HEK293T (cell line): ENCODE measurements at places on chromosomes 5 and 9.
A peak's percentile ranks its signal among the peaks of the same experiment; 100 is the strongest.

DNA sequence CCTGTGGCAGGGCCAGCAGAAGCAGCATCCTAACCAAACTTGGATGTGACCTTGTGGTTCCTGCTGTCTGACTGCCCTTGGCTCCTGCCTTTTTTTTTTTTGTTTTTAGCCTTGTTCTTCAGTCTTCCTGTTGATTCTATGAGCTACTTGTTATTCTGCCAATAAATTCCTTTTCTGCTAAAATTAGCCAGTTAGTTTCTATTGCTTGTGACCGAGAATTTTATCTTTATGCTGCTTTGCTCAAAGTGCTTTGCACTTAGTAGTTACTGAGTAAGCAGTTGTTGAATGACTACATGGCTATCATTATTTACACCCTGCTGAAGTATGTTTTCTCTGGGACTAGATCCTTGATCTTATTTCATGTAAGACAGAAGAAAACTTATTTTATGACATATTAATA lies 20.8 kb upstream of the ATG10 start:
- no peak for DNase-seq

- no peak for DNase-seq
Observed at GRCh38 chr5:88676637-88677375, 206.2 kb downstream of the MEF2C start.

DNA sequence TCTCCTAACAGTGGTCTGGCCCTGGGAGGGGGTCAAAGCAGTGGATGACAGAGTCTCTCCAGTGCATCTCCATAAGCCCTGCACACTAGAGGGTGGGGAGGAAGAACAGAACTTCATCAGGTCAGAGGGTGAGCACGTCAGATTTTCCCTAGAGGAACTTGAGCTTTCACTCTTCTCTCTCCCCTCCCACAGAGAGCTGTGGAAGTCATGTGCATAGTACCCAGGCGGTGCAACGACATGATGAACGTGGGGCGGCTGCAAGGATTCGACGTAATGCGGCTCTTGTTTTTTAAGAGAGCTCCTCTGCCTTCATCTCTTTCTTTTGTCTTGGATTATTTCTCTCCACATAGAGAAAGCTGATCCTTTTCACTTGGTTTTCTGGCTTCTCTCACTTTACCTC lies 100.2 kb upstream of the OTULINL start:
- DNase-seq, result no peak

GRCh38 chr5:115100319-115100955 lies 69.3 kb downstream of the TRIM36 start:
- DNase-seq, result no peak

- DNase-seq, result no peak
Observed at GRCh38 chr9:91297306-91297705, 64.4 kb downstream of the AUH start.

DNA sequence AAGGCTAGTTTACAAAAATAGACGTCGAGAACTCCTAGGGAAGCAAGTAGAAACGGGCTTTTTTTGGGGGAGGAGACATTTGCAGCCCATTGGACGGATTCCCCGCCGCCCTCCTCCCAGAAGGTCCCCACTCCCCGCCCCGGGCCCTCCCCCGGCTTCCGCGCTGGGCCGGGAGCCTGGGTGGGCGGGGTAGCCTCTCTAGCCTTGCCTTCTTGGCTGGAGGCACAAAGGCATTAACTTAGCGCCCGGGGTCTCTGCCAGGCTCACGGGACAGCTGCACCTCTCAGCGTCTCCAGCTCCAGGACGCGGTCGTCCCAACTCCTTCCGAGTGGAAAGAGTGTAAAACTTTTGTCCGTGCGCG lies at the start of gene DMRTA1:
Gene DMRTA1, plus strand, starts transcription at position 236 of the 361 bp plus-strand sequence. CDS start 242 bp downstream, outside the sequence.
- DNase-seq, result peak; percentile 77

DNA sequence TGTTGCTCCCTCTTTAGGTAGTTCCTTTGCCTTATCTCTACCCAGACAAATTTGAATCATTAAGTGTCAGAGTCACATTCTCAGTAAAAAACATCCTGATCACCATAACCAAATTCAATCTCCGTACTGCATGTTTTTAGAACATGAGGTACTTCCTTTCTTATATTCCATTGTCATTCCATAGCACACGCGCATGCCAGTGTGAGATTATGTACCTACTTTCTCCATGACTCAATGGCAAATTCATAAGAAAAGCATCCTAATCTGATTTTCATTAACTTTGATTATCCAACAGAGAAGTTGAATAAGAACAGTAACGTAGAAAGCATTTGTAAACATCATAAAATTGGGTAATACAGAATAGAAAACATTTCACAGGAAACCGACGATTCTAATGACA lies 1118.6 kb upstream of the CDH9 start:
- DNase-seq, result no peak

GRCh38 chr9:122936464-122936863 lies 4.4 kb upstream of the RABGAP1 start:
- no peak for DNase-seq

DNA sequence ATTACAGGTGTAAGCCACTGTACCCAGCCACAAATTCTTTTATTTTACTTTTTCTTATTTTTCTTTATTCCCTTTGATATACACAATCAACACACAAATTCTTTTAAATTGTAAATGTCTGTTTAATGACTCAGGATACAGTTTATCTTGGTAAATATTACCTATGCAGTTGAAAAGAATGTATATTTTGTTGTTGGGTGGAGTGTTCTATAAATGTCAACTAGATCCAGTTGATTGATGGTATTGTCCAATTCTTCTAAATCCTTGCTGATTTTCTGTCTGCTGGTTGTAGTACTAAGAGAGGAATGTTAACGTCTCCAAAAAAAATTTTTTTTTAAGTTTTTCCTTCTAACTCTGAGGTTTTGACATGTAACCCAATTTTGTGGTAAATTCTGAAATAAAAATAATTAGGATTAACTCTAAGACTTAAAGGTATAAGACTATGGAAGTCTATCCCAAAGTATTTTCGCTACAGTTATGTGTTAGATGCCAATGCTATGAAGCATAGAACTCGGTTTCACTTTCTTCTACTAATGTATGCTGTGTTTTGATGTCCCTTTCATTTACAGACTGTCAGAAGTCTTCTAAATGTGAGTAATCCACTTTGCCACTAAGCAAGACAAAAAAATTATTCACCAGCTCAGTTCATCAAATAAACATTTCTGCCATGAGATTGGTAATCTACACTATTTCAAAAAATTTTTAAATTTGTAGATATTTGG lies 720.2 kb upstream of the C9orf72 start:
- no peak for DNase-seq
